Regular cardiac myocyte (primary cell): ENCODE measurements at places on chromosomes 2 and 18. TPM values are rescaled to one million over a fixed set of nuclear protein-coding genes. Genes with fewer than 3 reads are reported as not detected.

Gene ADCYAP1
- not detected in 2 replicates for total RNA-seq

Gene SULT1C2
- under 0.01 and 0.85 TPM in 2 replicates for total RNA-seq

Gene TDRD15
- total RNA-seq, result not detected in 2 replicates

Gene MDH1
- total RNA-seq, result 188 and 206 TPM in 2 replicates

Gene SLC4A5
- total RNA-seq, result under 0.01 TPM in 1 of 2 replicates, not detected in the other

Gene LOXL3
- total RNA-seq, result 147 and 384 TPM in 2 replicates

Gene FOXI3
- total RNA-seq, result not detected in 2 replicates

Gene APCDD1
- total RNA-seq, result 0.19 TPM in 1 of 2 replicates, not detected in the other

Gene CSRNP3
- total RNA-seq, result 1.2 and 3.9 TPM in 2 replicates

Gene PID1
- total RNA-seq, result 6.9 and 22.8 TPM in 2 replicates

Gene SYT4
- not detected in 2 replicates for total RNA-seq

Gene IL1F10
- total RNA-seq, result not detected in 2 replicates

Gene VWA3B
- not detected in 2 replicates for total RNA-seq

Gene CLEC4F
- total RNA-seq, result not detected in 2 replicates

Gene RAPGEF4
- total RNA-seq, result 0.77 and 9.6 TPM in 2 replicates

Gene PCARE
- total RNA-seq, result not detected in 2 replicates

Gene TCF4
- 88.0 and 89.6 TPM in 2 replicates for total RNA-seq
